ENCODE measurements at places on chromosomes 1 and 21.

- DNase-seq: no peak
Measured at GRCh38 chr1:112506731-112507130, 2.0 kb upstream of the WNT2B start.

DNA sequence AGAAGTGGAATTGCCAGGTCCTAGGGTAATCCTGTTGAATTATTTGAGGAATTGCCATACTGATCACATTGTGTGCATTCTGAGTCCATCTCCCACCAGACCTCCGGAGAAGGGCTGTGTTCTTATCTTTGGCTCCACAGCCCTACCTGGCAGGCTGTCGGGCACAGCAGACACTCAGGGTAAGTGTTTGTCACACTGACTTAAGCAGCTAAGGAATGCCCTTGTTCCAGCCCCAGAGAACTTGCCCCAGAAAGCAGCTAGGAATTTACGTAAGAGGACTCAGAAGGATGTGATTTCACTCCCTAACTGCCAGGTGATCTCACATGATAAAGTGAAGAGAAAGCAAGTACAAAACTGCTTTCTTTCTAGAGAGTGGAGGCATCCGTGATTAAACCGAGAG, 21.0 kb downstream of the VASH2 start:
- no peak for DNase-seq

- DNase-seq: peak; percentile 73
Measured at GRCh38 chr1:21647431-21648351, 21.5 kb downstream of the RAP1GAP start.

GRCh38 chr1:177287994-177288393, 117.2 kb downstream of the BRINP2 start:
- DNase-seq: no peak

DNA sequence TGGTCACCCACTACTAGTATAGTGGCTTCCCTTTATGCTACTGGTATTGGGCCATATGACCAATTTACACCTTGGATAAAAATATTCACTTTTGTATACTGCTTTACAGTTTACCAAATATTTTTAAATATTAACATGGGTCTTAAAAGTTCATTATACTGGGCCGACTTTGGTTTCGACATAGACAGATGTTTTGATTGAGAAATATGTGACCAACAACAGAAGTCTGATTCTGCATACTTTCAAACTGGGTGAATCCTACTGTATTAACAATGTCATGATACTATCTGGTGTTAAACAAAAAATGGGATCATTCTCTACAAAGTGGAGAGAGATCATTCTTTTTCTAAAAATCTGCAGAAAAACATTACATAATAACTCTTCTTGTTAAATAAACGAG, 134.8 kb downstream of the AKT3 start:
- no peak for DNase-seq

- no peak for DNase-seq
Measured at GRCh38 chr1:193325042-193325441, 138.6 kb upstream of the B3GALT2 start.

- no peak for DNase-seq
Measured at GRCh38 chr1:10187026-10187334, 23.4 kb upstream of the KIF1B start.

DNA sequence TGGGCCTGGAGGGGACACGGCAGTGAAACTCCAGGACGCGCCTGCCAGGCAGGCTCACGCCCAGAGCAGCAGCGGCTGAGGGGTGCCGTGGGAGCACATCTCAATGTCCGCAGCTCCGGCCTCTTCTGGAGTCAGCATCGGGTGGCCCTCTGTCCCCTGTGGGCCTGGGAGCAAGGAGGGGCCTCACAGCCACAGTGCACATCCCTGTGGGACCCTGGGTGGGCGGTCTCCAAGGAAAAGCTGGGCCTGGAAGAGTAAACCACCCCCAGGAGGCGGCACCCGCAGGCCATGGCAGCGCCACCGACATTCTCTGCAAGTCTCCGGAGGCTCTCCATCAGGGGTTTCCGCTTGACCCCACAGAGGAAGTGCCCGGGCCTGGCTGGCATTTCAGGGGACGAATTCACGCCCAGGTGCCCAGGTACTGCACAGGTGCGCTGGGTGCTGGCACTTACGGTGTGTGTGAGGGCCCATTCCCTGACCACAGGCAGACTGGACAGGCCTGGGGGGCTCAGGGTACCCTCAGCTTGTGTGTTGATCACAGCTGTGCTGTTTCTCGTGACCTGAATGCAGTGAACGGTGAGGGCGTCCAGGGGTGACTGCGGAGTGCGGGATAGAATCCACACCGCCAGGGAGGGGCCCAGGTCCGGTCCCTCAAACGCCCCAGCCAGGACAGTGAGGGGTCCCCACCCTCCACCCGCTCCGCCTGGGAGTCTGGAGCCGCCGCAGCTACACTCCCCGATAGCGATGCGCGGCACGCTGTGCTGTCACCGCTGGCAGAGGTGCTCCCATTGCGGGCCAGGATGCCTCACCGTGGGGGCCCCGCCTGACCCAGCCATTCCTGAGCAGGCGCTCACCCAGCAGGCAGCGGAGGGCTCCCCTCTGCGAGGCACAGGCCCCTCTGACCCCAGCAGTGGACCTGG, 16.6 kb upstream of the RNF223 start:
- DNase-seq: no peak

DNA sequence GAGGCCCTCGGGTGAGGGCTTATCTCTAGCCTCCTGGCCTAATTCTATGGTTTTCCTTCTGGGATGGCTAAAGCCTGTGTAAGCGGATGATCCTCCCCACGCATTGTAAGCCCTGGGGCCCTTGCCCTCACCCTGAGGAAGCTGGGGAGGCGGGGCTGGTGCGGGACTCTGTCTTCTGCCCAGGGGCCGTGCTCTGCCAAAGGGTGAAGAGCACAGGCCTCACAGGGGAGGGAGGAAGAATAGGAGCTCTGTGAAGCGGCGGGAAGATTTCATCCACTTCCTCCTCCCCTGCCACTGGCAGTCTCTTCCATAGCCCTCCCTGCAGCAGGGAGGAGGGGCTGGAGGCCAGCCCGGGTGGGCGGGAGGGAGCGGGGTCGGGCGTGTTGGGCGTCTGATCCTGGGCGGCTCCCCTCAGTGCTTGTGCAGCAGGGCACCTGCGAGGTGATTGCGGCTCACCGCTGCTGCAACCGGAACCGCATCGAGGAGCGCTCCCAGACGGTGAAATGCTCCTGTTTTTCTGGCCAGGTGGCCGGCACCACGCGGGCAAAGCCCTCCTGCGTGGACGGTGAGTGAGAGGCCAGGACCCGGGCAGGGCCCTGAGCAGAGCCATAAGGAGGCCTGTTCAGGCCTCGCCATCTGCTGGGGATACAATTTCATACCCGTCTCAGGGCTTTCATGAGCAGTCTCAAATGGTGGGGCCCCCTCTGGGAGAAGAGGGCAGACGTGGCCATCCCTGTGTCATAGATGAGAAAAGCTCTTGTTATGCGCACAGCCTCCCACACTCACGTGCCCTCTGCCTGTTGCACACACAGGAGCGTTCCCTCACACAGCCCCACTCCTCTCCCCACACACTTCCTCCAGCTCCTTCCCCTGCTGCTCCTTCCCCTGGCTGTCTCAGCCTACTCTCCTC, 7.7 kb upstream of the PPM1J start:
- DNase-seq: no peak

- DNase-seq: no peak
Measured at GRCh38 chr1:2592672-2593071, 6.1 kb downstream of the PRXL2B start.

GRCh38 chr1:200262326-200262965, 147.4 kb downstream of the ZNF281 start:
- DNase-seq: peak; percentile 47

DNA sequence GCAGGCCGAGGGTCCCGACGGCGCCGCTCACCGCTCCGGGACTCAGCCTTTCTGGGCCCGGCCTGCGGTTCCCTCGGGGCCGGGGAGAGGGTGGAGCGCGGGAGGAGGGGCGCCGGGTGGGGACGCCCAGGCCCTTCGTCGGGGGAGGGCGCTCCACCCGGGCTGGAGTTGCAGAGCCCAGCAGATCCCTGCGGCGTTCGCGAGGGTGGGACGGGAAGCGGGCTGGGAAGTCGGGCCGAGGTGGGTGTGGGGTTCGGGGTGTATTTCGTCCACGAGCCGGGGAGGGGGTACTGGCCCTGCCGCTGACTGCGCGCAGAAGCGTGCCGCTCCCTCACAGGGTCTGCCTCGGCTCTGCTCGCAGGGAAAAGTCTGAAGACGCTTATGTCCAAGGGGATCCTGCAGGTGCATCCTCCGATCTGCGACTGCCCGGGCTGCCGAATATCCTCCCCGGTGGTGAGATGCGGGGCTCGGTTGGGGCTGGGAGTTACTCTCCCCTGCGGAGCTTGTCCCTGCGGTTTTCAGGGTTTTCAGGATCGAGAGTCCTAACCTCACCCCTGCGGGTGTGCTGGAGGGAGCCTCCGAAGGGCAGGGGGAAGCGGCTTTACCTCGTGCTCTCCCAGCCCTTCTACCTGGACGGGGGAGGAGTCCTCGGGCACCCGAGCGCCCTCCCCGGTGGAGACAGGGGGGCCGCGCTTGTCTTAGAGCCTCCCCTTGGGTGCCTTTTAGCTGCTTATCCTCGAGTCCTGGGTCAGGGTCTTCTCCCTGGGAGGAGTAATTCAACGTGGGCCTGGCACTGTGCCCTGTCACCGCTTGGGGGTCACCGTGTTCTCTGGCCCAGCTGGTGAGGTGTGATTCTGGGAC, 2.1 kb downstream of the SAMD11 start:
- no peak for DNase-seq

DNA sequence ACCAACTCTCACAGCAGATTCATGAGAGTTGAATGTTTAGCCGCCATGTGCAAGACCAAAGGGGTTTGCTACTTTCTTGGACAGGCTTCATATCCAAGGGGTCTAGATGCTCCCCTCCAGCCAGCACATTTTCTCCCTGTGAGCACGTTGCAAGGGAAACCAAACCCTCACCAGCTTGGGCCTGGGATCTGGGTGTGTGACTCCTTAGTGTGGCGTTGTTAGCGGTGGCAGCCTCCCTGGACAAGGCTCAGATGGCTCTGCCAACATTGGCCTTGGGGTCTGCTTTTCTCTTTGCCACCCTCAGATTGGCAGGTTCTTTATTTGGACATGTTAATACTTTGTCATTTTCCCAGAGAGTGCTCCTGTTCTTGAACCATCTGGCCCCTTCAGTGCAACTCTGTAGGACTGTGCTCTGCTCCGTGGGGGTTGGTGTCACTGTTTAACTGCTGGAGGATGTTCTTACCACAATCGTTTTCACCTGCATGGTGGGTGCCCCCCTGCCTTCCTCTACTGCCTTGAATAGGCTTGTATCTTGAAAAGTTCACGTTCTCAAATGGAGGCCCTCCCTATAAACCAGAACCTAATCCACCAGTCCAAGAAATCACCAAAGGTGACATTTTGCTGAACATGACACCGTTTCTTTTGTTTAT, 13.4 kb downstream of the ABCG1 start:
- no peak for DNase-seq

DNA sequence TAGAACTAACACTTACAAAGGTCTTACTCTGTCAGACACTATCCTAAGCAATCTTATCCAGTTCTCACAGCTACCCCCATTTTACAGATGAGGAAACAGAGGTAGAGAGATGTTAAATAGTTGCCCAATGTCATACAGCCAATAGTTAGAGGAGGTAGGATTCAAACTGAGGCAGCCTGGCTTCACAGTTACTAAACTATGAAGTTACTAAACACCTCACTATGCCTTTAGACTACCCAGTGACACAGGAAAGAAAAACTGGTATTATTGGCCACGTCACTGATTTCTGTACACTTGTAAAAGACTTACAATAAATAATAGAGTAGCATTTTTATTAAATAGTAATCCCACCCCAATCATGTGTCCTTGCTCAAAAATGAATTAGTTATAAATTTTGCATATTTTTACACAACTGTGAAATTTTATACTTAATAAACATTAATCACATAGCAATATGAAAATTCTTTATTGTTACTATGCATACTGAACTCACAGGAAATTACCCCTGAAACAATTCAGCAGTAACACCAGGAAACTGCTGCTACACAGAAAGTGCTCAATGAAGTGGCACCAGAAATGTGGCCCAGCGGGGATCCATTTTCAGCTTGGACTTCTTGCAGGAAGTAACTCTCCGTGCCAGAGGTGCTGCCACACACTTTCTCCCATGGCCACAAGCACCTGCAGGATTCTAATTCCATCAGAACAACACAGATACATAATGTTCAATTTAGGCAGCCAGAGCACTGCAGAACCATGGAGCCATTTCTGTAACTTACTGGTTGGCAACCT, 69.4 kb downstream of the VAV3 start:
- no peak for DNase-seq

GRCh38 chr1:232600424-232601258, 29.3 kb downstream of the SIPA1L2 start:
- no peak for DNase-seq

- DNase-seq: no peak
Measured at GRCh38 chr1:16072616-16073484, 601 bp downstream of the FAM131C start.

- no peak for DNase-seq
Measured at GRCh38 chr1:111565968-111566367, 53.6 kb upstream of the RAP1A start.

DNA sequence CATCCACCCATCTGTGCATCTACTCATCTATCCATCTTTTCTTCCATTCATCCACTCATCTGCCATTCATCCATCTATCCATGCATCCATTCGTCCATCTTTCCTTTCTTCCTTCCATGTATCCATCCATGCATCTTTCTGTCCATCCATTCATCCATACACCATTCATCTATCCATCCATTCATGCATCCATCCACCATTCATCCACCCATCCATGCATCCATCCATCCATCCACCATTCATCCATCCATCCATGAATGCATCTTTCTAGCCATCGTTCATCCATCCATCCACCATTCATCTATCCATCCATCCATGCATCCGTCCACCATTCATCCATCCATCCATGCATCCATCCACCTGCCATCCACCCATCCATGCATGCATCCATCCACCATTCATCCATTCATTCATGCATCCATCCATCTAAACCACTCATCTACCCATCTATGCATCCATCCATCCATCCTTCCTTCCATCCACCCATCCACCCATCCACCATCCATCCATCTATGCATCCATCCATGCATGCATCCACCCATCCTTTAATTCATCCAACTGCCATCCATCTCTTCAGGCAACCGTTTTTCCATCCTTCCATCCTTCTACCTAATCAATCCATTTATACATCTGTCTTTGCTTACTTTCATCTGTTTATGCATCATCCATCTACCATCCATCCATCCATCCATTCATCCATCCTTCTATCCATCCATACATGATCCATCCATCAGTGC, 87.1 kb downstream of the TRIM11 start:
- no peak for DNase-seq

GRCh38 chr1:29746076-29746665, 509.8 kb downstream of the PTPRU start:
- no peak for DNase-seq

- DNase-seq: no peak
Measured at GRCh38 chr1:47468709-47469389, 31.0 kb downstream of the FOXD2 start.

Data from GM13976 (cell line).